ENCODE measurements at places on chromosomes 7 and 10.
A peak's percentile ranks its signal among the peaks of the same experiment; 100 is the strongest.

DNA sequence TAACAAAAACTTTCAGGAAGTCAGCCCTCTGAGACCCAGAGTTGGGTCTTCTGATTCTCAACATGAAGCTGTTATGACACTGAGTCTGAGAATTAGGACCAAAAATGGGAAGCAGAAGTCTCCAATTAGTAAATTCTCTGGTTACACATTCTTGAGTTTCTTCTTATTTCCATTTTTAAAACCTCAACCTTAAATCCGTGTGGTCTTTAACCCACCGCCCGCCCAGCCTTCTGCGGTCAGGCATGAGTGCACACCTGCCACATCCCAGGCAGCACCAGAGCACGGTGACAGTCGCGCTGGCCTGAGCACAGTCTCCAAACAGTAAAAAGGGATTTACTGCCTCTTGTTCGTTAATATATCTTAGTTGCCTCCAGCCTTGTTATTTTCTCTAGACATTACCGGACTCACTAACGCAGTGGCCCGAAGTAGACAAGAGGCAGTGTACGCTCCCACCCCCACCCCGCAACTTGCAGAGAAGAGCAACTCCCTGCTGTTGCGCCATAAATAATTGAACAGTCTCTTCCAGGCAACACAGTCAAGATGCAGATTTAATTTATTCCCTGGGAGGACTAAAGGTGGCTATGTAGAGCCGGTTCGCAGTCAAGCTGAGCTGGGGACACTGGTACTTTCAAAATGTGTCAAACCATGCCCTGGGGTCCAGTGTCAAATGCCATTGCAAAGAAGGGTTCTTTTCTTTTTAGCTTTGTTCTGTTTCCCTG, 147.0 kb upstream of the CELF2 start:
- DNase-seq, result no peak

DNA sequence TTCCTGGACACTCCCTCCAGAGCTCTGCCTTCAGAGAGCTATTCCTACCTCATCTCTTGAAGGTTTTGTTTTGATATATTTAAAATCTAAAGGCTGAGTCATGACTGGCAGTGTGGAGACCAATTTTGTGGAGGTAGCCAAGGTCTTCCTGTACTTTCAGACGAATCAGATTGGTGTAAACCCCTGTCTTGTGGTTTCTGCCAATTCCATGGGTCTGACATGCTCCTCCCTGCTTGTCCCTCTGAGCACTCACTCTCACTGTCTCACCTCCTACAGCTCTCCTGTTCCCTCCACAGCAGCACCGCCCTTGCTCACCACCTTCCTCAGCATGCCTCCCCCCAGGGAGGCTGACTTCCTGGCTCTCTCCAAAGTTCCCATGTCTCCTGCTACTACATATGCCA, 179.8 kb downstream of the NPSR1 start:
- no peak for DNase-seq

DNA sequence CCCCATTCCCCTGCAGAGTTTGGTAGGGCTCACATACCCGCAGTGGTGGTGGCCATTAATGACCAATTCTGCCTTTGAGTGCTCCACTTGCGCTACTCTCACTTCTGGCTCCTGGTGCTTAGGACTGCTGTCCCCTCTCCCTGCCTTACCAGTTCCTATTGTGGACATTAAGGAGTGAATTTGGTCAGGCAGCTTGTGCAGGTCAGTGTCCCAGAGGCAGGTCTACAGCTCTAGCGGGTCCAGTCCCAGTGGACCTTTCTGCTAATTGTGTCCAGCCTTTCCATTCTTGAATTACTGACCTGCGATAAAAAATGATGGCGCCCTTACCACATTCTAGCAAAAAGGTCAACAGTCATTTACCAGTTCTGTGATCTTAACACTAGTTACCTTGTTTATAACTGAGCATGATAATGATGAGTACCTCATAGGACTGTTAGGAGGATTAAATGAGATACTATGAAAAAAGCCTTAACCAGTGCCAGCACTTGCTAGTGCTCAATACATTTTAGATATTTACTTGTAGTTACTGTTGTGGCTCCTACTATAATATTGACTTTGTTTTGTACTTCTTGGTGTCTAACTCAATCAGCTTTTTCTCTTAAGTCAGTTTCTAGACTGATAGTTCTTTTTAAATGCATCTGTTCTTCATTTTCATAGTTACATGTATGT, 14.1 kb downstream of the ST7 start:
- DNase-seq, result peak; percentile 26

- peak; percentile 87 for DNase-seq
These were observed 824 bp downstream of the IFRD1 start for GRCh38 chr7:112450807-112451761.

GRCh38 chr7:134946260-134946659, 40.0 kb upstream of the AGBL3 start:
- no peak for DNase-seq

DNA sequence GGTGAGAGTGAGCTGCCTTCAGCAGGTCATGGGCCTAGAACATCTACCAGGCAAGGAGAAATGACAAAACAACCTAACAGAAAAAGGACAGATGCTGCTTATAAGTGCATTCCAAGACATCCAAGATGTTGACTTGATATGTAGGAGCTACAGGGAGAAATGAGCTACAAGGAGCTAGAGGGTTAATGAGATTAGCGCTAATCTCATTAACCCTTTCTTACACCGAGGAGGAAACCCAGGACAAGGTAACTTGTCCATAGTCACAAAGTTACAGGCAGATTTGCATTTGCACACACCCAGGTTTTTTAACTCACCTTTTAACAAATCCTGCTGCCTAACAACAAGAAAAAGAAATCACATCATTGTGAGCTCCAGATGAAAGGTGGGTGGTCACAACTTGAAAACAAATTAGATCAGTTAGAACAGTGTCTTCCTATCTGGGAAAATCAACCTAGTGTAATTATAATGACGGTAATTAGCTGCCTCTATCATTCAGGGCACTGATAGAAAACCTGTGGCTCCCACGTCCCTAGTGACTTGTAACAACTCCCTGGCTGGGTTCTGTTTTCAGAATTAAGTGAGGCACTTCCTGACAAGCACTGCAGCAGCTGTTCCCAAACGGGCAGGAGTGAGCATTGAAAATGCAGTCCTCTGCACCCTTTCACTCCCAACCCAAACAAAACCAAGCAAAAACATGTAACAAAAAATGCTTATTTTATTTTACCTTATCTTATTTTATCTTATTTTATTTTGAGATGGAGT, 5.7 kb downstream of the KIAA1549 start:
- DNase-seq, result no peak

- peak; percentile 67 for DNase-seq
These were observed 211.5 kb downstream of the CREB5 start for GRCh38 chr7:28623863-28624262.

DNA sequence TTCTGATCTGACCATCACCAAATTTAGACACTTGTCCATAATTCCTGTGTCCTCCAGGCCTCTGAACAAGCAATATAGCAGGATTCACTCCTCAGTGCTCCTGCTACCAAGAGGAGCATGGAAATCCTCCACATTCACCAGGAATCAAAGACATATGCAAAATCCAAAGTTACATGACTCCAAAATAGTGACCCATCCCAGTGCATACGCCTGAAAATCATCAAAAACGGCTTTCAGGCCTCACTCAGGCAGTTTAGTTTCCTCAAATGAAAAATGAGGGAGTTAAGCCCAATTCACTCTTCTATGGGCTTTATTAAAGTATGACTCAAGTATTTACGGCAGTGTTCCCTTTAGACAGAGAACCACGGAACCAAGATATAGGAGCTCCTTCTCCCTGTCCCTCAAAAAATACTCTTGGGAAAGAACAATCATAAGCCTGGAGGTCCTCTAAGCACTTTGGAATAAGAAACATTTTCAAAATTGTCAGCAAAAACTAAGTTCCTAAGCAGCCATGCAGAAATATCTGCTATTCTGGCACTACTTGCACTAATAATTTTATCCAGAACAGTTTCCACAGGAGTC, 240.7 kb downstream of the PARD3 start:
- DNase-seq, result no peak

GRCh38 chr10:97719602-97720001, 6.1 kb downstream of the MARVELD1 start:
- DNase-seq, result no peak

All from trophoblast cell (in vitro differentiated cells and primary cell).